Activated CD4-positive, CD25-positive, alpha-beta regulatory T cell treated with anti-CD3 and anti-CD28 coated beads, Interleukin-2, amount 50 U/mL, for 24 hours (primary cell): ENCODE measurements at places on chromosomes 13 and 19.

- ATAC-seq, result peak; percentile 58
These were observed 23.2 kb upstream of the GPC5 start for GRCh38 chr13:91375116-91375729.

GRCh38 chr13:34578471-34578870 is 363.6 kb upstream of the NBEA start:
- no peak for ATAC-seq

GRCh38 chr13:24684600-24684998 is 4.4 kb downstream of the ATP12A start:
- ATAC-seq, result peak; percentile 7

DNA sequence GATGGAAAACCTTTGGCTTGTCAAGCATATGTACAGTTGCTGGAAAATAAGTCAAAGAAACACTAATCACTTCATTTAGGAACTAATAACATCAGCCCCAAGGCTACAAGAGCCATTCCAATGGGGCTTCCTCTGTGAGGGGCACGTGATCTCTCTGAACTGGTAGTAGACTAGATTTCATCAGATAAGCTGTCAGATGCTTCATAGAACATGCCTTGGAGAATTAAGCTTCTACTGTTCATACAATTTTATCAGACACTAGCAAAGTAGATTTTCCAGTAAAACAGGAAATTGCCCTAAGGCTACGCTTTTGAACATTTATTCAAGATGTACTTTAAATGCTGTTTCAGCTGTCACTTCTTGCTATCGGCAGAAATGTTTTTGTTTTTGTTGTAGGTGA is 107.8 kb downstream of the EDNRB start:
- ATAC-seq, result no peak

GRCh38 chr19:34120846-34121639 is 51.3 kb upstream of the LSM14A start:
- ATAC-seq, result no peak

DNA sequence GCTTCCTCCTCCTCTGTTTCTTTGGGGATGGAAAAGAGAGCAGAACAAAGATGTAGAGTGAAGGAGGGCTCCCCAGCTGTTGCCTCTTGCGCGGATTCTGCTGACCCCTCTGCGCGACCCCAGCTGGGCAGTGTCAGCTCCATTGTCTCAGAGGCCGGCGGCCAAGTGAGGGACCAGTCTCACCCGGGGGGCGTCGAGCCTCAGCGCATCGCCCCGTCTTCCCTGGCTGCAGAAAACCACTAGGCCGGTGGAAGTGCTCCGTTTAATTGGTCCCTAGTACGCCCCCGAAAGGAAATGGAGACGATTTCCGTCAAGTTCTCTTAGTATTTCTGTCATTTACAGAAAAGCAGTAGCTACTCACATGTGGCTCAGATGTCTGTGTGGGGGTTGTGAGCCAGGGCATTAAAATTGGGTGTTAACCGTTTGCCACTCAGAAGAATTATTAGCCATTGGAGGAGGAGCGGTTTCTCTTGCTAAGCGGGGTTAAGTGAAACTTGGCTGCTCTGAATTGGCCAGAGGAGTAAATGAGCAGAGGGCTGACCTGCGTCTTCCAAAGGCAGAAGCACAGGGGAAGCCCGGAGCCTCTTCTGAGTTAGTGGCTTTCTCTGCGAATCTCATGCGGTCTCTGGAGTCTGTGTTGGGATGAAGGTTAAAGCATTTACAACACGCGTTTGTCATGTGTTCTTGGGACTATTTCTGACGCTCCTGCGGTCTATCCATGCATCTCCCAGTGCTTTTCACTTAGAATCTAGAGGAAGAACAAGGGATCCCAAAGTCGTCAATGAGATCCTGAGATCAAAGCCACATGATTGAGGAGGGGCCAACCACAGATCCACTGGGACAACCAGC is 132.8 kb upstream of the MYO16 start:
- peak; percentile 30 for ATAC-seq

DNA sequence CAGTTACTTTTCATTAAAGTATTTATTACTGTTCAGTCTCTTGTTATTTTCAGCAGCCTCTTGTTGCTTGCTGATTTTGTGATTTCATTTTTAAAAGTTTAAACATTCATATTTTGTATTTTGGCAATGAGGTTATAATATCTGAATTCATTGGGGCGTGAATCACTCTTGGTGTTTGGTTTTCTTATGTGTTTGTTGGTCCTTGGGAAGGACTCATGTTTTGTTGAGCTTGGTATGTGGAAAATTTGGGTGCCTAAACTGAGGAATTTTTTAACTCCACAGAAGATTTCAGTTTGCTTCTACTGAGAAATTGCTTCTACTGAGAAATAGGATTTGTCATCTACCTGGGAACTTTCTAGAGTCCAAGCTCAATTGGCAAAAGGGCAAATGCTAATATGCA is 38.2 kb downstream of the PDS5B start:
- ATAC-seq, result no peak

GRCh38 chr13:19607523-19608078 is 25.9 kb upstream of the MPHOSPH8 start:
- no peak for ATAC-seq

- ATAC-seq, result no peak
These were observed 5.3 kb downstream of the PCDH17 start for GRCh38 chr13:57636816-57637215.

- ATAC-seq, result no peak
These were observed 575.2 kb downstream of the MYO16 start for GRCh38 chr13:109204657-109205056.

DNA sequence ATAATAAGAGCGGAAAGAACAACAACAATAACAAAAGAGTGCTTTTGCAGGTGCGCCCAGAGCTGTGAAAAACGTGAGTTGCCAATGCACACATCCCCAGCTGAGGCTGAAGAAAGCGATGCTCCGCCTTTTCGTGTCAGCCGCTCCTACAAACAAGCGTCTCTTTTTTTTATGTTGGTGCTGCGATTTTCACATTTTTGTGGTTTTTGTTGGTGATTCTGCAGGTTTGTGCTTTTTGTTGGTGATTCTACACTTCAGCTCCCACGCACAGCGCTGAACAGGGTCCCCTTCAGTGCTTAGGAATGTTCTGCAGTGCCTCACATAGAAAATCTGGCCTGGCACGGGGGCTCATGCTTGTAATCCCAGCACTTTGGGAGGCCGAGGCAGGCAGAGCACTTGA is 7.3 kb upstream of the SBK3 start:
- no peak for ATAC-seq
